ENCODE measurements at places on chromosomes 12 and 14. TPM values are rescaled to one million over a fixed set of nuclear protein-coding genes. Genes with fewer than 3 reads are reported as not detected.
A peak's percentile ranks its signal among the peaks of the same experiment; 100 is the strongest.

DNA sequence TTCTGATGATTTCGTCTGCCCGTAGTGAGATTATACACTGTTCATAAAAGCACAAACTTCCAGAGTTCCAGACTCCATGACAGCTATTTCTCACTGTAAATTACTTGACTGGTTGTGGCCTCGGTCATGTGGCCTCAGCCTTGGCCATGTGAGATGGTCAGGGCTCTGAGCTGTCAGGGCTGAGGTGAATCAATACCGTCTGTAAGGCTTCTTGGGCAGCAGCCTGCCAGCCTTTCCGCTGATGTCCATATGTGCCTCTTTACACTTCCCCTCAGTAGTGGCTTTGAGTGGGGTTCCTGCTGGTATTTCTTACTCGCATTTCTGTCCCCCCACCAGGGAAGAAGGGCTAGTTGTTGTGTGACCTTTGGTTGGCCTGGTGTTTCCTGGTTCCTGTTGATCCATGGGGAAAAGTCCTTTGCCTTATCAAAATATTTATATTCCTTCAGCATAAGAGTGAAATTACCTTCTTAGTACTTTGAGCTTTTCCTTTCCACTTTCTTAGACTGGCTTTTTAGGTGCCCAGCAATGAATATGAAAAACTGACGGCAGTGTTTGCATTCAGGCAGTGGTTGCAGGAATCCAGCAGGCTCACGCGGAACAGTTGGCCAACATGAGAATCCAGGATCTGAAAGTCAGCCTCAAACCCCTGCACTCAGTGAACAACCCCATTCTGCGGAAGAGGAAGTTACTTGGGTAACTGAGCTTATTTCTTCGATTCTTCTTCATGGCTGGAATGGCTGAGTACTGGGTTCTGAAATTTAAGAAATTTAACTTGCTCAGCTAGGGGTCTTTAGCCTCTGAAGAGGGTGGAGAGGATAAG, 46.1 kb downstream of the MAPKAPK5 start:
- no peak for DNase-seq

Gene HSPB8
- not detected for total RNA-seq

Gene ZNF410
- 71.6 TPM for total RNA-seq

Gene IAPP
- not detected for total RNA-seq

- DNase-seq, result no peak
These were observed 129.4 kb upstream of the SRRM4 start for GRCh38 chr12:118851891-118852290.

Gene EIF2B2
- 60.2 TPM for total RNA-seq

GRCh38 chr12:3135522-3136461, 58.6 kb downstream of the TSPAN9 start:
- no peak for DNase-seq

- no peak for DNase-seq
These were observed 32.2 kb upstream of the RXYLT1 start for GRCh38 chr12:63747553-63747952.

Gene SOAT2
- 0.26 TPM for total RNA-seq

DNA sequence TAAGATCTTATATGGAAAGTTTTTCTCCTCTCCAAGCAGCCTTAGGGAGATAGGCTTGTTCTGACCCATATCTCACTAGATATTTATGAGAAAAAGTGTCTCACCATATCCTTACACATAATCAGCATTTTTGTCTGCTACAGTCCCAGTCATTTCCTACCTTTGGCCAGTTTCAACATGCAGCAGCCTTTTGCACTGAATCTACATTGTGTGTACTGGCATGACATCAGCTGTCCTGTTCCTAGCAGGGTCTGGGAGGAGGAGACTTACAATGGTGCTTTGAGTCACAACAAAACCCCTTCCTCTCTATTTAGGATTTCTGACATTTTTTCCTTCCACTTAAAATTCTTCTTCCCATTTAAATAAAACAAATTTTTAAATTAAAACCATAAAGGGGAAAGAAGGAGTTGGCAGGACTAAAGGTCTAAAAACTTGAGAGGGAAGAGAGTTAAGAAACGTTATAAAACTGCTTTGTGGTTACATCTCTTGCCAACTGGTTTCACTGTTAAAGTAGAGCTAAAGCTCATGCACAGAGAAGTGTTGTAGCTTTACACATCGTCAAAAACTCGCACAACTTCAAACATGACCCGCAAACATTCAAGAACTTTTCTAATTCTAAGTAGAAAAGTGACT, 53.3 kb upstream of the CERS5 start:
- DNase-seq, result no peak

DNA sequence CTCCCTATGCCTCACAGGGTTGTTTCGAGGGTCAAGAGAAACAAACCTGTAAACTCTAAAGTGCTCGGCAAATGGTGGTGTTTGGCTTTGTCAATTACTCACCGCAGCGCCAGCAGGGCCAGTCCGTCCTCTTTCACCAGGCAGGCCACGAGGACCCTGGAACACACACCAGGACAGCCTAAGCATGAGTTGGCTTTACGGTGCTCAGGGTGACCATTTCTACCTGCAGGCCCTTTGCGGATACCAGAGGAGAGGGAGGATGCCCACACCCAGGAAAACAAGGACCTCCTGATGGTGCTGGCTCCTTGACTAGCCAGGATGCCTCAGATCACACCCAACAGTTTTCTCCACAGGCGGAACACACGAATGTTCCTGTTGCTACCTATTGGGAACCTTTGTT, 11.5 kb downstream of the COL2A1 start:
- peak; percentile 29 for DNase-seq

DNA sequence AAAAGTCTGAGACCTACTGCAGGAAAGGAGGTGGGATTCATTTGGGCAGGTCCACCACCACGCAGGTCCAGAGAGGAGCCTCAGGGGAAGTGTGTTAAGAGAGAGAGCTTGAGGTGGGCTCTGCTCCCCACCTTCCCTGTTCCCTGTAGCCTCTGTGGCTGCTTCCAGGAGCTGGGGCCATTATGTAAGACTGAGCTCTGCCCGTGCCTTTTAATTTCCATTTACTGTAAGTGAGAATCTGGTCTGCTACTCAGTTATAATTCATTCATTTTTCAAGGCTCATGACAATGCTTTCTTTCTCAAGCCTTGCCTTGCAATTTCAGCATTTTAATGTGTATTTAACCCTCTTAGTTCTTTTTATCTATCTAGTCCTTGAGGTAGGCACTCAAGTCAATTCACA, 8.3 kb downstream of the SLC4A8 start:
- DNase-seq, result no peak

Gene LRP1-AS
- total RNA-seq, result not detected

Measured in natural killer cell treated with Interleukin-12 subunit alpha and Interleukin-12 subunit beta and Interleukin-15 and Interleukin-18, amount 100 ng/mL, for 72 hours (primary cell).